ENCODE measurements at places on chromosomes 2 and 18.

DNA sequence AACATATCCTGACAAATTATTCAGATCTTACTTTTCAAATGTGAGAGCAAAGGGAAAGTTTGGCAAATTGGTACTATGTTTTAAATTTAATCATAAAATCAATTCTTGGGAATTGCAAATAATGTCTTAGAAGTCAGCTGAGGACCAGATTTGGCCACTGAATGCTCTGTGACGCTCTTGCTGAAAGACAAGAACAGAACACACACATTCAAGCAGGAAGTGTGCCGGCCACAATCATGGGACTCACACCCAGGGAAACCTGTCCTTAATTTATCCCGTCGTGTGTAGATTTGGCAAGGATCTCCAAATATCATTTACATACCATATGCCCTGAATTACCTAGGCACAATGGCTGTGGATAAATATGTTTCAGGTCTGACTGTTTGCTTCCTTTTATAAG, 253.1 kb downstream of the TCF4 start:
- DNase-seq: no peak

- no peak for DNase-seq
Measured at GRCh38 chr2:79993144-79993543, 311.4 kb downstream of the LRRTM1 start.

DNA sequence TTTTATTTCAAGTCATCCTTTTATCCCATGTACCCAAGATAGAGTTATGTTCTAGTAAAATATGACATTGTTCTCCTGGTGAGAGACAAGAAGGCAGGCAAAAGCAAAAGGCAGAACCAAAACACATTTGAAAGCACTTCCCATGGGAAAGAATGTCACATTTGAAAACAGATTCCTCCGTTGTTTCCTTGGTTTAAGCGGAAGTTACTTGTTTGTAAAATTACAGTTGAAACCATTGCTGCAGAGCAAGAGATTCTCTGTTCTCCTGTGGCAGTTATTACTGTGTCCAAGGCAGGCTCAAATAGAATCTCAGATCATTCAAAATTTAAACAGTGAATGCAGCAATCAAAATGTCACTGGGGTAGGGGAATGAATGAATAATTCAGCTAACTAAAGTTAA, 149.6 kb downstream of the MTCL1 start:
- DNase-seq: no peak

GRCh38 chr2:186917866-186918265, 68.9 kb upstream of the ZSWIM2 start:
- no peak for DNase-seq

DNA sequence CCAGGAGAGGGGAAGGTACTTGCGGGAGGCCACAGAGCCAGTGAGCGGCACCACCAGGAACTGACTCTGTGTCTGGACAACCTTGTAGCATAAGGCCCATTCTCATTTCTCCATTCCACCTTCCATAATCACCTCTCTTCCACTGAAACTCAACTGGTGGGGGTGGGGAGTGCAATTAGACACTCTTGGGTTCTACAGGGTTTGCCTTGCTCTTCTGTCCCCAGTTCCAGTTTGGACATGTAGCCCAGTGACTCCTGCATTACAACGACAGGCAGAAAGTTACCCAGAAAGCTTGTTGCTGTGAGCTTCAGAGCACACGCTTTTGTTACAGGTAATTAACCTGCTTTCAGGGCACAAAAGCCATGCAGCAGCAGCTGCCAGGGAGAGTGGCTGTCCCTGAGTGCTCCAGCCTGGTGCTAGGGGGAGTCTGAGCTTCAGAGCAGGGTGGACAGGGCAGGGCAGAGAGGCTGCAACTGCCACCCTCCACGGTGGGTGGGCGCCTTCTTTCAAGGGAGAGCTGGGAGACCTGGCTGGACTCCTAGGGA, 65.2 kb downstream of the COPS8 start:
- DNase-seq: no peak

DNA sequence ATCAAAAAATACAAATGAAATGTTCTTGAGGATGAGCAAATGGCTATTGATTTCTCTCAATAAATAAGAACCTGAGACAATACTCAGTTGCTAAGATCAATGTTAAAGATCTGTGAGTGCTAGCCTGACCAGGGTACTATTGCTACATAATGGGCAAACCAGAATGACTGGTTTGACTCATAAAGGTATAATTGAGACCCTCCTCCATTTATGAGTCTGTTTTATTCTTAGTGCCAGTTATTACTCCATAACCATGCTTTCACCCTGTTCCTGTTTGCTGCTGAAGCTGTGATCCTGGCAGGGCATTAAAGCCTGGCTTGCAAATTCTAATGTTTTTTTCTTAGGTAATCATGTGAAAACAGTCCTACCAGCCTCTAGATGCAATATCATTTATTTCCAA, 56.6 kb upstream of the PPM1B start:
- no peak for DNase-seq

GRCh38 chr2:160596441-160596840, 102.8 kb upstream of the RBMS1 start:
- no peak for DNase-seq

DNA sequence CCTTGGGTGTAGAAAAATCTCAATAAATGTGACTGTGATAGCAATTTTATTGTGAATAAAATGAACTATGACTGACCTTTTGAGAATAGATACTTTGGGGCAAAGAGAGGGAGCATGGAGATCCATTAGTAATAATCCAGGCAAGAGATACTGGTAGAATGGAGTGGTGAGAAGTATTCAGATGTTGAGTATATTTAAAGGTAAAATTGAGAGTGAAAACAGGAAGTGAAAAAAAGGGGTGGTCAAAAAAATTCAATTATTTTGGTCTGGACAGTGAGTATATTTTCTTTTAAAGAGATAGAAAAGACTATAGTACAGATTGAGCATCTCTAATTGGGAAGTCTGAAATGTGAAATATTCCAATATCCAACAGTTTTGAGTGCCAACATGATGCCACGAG, 1515.6 kb upstream of the NXPH2 start:
- no peak for DNase-seq

GRCh38 chr18:49813069-49813318, 339 bp downstream of the ACAA2 start:
- DNase-seq: peak; percentile 20

DNA sequence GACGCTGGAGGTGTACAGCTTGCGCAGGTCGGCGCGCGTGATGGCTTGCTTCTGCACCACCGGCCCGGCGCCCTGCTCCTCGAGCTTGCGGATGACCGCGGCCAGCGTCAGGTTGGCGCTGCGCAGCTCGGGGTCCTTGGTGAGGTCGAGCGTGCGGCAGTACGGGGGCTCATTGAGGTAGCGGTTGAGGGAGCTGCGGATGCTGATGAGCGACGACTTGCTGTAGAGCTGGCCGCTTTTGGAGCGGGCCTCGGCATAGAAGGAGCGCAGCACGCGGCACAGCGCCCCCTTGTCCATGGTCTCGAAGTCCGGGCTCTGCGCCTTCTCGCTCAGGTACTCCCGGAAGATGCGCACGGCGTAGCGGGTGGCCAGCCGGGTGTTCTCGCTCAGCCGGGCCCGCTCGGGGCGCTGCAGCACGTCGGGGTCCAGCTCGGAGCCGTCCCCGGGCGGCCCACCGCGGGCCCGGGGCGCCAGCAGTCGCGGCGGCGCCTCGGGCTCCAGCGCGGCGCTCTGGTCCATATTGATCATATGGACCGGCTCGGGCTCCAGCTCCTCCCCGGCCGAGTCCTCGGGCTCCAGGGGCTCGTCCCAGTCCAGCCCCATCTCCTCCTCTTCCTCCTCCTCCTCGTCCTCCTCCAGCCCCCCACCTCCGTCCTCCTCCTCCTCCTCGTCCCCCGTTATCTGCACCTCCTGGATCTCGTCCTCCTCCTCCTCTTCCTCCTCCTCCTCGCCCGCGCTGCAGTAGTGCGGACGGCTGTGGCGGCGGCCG, 523 bp downstream of the KCTD1 start:
- DNase-seq: peak; percentile 85

GRCh38 chr2:88932686-88933085, 241.2 kb downstream of the RPIA start:
- no peak for DNase-seq

- DNase-seq: peak; percentile 19
Measured at GRCh38 chr2:29293830-29294438, 178.7 kb downstream of the CLIP4 start.

DNA sequence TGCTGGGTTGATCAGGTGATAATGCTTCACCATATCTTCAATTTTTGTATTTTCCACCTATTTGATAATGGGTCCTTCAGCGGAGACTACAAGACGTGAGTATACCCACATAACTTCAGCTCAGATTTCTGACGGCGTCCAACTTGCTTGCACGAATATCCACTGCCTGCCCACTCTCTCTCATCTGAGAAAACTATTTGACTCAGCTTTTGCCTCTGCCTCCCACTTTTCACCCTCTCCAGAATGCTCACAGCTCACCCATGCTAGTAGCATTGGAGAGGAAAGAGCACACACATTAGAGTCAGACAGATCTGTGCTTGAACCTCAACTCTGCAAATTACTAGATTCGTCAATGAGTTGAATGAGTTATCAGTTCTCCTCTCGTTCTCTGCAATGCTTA, 166.8 kb downstream of the BCL2 start:
- DNase-seq: no peak

GRCh38 chr18:54392543-54393023, 34.9 kb downstream of the C18orf54 start:
- peak; percentile 52 for DNase-seq

- no peak for DNase-seq
Measured at GRCh38 chr2:226905718-226906117, 69.9 kb downstream of the RHBDD1 start.

GRCh38 chr2:108534584-108535356, 500 bp downstream of the LIMS1 start:
- peak; percentile 31 for DNase-seq

DNA sequence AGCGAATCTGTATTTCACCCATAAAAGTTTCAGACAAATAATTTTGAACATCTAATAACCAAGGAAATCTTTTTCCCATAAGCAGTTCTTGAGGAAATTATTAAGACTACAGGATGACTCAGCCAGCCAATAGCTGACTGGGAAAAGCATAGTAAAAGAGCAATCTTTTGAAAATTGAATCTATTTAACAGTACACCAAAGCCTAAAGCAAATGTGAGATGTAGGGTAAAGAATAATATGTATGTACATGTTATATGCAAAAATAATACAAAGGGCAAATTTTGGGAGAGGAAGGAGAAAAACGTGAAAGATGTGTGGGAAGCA, 12.6 kb upstream of the KDSR start:
- no peak for DNase-seq

GRCh38 chr2:69340101-69340775, 46.8 kb downstream of the GFPT1 start:
- DNase-seq: no peak

GRCh38 chr2:14759082-14759481, 126.6 kb downstream of the LRATD1 start:
- DNase-seq: no peak

GRCh38 chr2:159573846-159574606, 42.3 kb downstream of the BAZ2B start:
- DNase-seq: no peak

DNA sequence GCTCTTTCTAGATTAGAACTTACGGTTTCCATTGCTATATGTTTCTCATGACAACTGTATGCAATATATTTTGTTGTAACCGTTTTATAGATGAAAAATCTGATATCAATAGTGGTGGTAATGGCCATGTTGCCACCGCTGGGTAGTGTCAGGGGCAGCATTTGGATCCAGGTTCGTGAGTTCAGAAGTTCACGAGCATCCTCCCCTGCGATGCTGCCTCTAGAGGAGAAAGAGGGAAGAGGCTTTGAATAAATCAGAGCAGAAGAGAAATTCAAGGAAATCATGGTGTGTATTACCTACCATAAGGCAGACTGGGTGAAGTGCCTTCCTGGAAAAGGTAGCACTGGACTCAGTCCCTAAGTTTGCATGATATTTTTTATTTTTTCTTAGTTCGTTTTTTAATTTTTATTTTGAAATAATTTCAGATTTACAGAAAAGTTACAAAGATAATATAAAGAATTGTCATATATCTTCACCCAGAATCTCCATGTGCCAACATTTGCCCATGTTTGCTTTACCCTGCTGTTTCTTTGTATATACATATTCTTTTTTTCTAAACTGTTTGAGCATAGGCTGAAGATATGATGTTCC, 3.3 kb upstream of the ZBTB7C start:
- DNase-seq: peak; percentile 61

DNA sequence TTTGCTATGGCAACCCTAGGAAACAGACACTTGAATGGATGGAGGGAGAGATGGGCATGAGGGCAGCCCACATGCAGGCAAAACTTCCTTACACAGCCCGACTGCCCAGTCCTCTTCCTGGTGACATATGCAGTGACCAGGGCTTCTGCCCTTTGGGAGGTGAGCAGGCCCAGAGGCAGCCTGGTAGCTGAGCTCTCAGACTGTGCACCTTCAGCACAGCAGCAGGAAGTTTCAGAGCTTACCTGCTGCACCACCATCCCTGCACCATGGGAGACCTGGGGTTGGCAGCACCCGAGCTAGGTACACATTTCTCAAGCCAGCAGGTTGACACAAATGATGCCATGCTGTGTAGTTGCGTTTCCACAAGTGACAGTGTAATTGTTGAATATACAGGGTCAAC, 97.6 kb upstream of the LMAN1 start:
- no peak for DNase-seq

- no peak for DNase-seq
Measured at GRCh38 chr18:21682371-21683051, 22.1 kb downstream of the ABHD3 start.

DNA sequence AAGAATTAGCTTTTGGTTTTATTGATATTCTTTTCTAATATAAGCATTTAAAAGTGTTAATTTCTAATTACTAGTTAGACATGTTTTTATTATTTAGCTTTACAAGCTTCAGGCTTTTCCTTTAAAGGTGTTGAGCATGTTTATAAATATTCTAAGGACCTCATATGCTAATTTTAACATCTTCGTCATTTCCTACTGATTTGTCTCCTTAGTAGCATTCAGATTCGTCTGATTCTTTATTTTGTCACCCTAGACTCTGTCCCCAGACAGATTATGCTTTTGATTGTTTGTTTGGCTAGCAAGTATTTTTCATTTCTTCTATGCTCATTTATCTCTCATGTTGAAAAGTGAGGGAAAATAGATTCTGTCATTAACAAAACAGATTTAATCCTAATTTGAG, 51.7 kb downstream of the EIF5B start:
- DNase-seq: no peak

- DNase-seq: no peak
Measured at GRCh38 chr2:186979439-186980116, 130.6 kb upstream of the ZSWIM2 start.

DNA sequence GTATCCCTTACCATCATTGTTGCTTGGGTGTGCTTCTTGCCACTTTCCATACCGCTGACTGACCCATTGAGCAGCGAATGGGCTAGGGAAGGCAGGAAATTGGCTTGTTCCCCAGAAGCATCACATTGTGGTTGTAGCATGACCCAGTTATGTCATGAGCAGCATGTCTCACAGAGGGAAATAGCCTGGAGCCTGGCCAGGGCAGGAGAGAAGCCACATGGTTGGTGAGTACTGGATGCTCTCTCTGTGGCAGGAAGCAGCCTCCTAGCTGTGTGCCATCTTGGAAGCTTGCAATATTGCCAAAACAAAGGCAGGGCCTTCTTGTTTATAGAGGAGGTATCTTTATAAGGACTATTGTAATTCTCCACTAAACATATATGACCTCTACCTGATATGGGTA, 482.6 kb downstream of the PIK3C3 start:
- DNase-seq: no peak

GRCh38 chr2:173989884-173990215, 24.7 kb upstream of the SP3 start:
- DNase-seq: no peak

- peak; percentile 56 for DNase-seq
Measured at GRCh38 chr2:150610670-150611279, 123.3 kb upstream of the RND3 start.

All from A549 (cell line).